ENCODE measurements at places on chromosomes 2 and 18.
A peak's percentile ranks its signal among the peaks of the same experiment; 100 is the strongest.

- no peak for DNase-seq
Measured at GRCh38 chr2:15936277-15937104, 3.9 kb upstream of the MYCN start.

- DNase-seq = no peak
Measured at GRCh38 chr2:81981585-81981984, 1677.0 kb upstream of the LRRTM1 start.

DNA sequence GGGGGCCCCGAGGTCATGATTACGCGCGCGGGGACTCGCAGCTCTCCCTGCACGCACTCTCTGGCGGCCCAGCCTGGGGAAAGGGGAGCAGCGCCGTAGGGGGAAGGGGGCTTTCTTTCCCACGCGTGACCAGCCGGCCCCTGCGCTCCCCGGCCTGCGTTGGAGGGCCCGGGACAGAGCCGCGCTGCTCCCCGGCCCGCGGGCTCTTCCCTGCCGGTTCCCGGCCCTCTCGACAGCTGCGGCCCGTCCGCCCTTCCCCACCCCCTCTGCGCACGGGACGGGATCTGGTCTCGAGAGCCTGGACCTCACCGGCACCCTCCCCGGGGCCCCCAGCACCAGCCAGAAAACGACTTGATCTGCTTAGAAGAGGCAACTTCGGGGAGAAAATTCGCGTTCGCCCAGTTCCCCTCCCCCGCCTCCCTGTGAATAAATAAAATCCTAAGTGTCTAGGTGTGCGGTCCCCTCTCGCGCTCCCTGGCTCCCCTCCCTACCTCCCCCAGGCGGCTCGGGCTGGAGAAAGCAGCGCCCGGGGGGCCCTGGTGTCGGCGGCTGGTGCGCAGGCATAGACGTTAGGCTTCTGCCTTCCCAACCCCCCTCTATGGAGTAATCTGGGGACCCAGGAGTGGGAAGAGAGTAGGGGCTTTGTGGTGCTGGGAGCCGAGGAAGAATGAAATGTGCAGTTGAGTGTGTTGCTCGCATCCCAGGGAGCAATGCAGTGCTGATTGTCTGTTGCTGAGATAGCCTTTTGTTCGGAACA is 803 bp upstream of the FIGN start:
- no peak for DNase-seq

- DNase-seq = no peak
Measured at GRCh38 chr2:179951680-179952079, 55.4 kb downstream of the CWC22 start.

- DNase-seq = peak; percentile 53
Measured at GRCh38 chr18:58223717-58224424, 179.8 kb downstream of the NEDD4L start.

- DNase-seq = no peak
Measured at GRCh38 chr18:22052405-22053105, 116.8 kb upstream of the GATA6 start.

GRCh38 chr2:23203383-23203782 is 181.6 kb upstream of the KLHL29 start:
- no peak for DNase-seq

- DNase-seq = no peak
Measured at GRCh38 chr2:64808092-64808491, 154.4 kb upstream of the SERTAD2 start.

DNA sequence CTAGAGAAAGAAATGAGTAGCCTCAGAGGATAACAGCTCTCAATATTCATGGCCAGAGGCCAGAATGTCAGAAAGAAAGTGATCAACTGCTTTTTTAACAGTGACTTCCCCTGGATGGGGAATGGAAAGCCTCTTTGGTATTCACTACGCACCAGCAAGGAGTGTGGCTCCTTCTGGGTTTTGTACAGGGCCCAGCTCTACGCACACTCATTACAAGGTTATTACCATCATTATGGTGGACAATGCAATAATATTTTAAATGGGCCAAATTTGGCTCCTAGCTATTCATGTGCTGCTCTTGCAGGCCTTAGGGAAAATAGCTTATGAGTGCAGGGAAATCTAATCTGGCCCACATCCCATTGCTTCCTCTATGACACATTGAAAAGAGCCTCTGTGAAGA is 1149.5 kb upstream of the FANCL start:
- DNase-seq = no peak

DNA sequence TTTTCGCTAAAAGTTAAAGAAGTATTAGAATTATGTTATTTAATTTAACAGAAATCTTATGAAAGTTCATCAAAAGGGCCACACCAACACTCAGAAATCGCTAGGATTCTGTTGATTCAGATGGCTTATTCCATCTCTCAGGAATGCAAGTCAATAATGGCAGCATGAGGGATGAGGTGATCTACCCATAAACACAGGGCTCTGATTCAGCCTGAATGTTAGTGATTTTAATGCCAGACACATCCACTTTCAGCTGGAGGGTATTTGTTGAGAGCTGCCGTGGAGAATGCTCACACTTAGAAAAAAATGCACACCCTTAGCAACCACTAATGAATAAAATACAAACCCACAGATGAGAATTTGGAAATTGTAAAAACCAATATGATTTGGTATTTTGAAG is 173.3 kb upstream of the ERBB4 start:
- DNase-seq = no peak

- no peak for DNase-seq
Measured at GRCh38 chr2:71423817-71424420, 29.4 kb upstream of the DYSF start.

DNA sequence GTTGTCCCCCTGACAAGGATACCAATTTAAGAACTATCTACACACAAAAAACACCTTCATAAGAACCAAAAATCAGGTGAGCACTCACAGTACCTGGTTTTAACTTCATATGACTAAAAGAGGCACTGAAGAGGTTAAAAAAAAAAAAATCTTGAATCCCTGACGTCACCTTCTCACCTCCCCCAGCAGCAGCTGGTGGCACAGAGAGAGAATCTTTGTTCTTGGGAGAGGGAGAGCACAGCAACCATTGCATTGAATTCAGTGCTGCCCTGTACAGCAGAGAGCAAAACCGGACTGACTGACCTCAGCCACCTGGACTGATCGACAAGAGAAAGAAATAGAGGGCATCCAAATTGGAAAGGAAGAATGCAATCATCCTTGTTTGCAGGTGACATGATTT is 566.0 kb downstream of the TMX3 start:
- DNase-seq = no peak

DNA sequence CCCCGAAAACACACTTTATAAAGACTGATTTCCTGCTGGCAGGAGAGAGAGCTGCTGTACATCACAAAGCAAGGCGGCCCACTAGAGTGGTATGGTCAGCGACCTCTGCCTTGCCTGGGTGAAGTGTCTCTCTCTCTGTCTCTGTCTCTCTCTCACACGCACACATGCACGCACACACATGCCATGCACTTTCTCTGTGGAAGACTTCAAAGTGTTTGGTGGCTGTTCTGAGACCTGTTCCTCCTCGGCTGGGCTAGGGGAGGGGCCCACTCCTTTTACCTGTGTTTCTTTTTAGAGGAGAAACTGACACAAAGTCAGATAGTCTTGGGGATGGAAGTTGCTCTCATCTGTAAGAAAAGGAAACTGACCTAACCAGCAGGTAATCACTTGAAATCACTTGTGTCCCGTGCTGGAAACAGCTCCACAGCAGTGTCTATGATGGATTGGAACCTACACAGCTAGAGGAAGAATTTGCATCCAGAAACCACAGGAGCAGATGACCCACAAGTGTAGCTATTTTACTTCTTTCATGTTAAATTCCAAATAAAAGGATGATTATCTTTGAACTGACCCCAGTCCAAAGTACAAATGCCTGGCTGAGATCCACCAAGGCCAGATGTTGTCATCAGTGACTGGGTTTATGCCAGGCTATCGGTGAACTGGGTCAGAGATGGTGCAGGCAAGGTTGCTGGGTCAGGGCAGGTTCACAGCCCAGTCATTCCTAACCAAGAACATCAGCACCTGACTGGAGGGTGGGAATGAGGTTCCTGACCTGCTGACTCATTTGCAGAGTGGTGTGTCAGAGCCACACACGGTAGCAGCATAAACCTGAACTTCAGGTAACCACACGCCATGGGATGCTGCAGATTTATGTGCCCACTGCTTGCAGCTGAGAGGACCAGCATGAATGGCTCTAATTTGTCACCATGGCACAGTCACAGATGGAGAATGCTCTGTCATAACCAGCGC is 63.0 kb downstream of the NPAS2 start:
- DNase-seq = no peak

DNA sequence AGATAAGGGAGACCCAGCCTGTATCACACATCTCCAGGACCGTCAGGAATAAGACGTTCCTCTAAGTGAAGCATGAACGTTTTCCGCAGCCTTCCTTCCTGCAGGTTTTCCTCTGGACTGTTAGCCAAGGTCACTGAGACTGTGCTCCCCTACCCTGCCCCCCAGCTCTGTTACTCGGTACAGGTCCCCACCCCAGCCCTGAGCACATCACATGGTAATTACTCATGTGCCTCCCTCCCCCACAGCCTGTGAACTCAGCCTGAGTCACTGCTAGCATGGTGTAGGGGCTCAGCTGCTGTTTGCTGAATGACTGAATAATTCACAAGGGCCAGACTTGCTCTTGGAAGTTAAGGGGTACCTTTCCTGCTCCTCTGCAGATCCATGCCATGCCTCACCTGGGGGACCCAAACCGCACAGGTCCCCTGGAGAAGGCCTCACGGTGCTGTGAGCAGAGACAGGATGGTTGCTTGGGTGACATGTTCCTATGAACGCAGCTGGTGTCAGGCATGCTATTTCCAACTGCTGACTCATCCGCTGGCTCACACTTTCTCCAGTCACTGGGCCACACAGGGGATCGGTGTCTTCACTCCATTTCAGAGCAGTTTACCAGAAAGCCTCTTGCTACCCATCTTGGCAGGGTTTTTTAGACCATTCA is 88.2 kb downstream of the PLB1 start:
- no peak for DNase-seq

DNA sequence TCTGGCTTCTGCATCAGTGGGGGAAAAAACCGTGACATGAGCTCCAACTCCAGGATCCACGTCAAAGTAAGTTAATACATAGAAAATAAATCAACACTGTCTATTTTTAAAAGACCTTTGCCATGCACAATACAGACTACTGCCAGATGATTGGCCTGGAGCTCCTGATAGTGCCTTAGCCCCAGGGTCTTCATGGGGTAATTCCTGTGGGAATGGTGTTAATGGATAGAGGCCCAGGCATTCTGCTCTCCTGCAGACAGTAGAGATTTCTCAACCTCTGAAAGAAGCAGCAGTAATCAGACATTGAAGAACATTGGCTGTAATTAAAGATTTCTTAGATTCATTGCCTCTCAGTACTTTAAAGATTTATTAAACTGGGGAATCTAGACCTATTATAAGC is 4.3 kb upstream of the PLCL1 start:
- no peak for DNase-seq

DNA sequence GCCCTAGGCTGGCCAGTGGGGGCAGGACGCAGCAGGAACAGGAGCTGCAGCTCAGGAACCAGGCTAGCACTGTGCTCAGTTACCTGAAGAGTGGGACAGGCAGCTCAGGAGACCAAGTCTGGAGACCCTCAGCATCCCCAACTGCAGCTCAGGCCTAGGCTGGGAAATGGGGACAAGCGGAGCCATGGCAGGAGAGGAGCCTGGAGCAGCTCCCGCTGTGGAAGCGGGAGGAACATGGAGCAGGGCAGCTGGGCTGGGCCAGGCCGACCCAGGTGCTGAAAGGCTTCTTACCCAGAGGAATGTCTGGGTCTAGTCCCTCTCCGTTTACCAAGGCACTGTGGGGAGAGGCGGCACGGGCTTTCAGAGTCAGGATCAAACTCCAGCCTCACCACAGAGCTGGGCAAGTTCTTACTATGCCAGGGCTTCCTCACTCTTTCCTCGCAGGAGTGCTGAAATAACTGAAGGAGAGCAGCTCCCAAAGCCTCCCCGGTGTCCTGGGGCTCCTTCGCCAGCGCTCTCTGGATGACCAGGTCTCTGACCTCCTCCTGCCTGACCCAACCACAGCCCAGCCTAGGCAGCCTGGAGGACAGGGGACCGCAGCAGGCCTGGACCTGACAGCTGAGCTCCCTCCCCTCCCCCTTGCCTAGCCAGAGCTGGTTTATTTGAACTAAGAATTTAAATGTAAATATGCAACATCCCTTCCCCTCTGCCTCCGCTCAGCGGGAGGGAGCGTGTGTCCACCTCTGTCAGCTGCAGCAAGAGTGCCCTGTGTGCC is 247.8 kb upstream of the SIX2 start:
- peak; percentile 48 for DNase-seq

GRCh38 chr18:13616041-13616440 is 110.3 kb downstream of the FAM210A start:
- DNase-seq = no peak

- DNase-seq = no peak
Measured at GRCh38 chr2:203891474-203891873, 23.9 kb downstream of the CTLA4 start.

GRCh38 chr18:12837747-12838146 is 46.3 kb downstream of the PTPN2 start:
- no peak for DNase-seq

- DNase-seq = no peak
Measured at GRCh38 chr2:156320486-156321098, 11.9 kb downstream of the NR4A2 start.

DNA sequence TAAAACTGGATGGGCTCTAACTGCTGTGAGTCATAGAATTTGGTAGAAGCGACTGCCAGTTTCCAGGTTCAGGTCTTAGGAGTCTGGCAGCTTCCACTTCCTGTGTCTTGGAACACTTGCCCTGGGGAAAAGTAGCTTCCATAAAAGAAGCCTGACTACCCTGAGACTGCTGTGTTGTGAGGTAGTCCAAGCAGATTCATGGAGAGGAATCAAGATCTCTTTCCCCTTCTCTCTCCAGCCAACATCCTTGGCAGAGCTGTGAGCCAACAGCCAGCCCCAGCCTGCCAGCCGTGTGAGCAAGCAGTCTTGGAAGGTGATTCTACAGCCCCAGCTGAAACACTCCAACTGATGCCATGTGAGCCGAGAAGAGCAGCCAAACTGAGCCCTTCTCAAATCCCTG is 33.7 kb downstream of the SLC20A1 start:
- DNase-seq = peak; percentile 76

DNA sequence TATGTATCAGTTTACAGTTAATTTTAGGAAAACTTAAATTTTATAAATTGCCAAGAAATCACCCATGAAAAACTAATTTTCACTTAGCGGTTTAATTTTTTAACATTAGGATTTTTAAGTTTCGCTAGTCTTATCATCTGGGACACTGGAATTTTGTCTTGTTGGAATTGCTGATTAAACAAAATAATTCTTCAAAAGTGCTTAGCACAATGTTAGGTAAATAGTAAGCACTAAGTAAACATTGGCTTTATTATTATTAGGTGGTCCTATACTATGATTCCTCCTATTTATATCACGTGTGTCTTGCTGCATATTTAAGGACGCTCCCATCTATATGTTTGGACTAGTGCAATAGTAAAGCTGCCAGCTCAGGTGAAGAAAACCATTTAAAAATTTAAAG is 54.6 kb upstream of the MAP4K3 start:
- DNase-seq = no peak

- no peak for DNase-seq
Measured at GRCh38 chr2:203071148-203071547, 56.5 kb downstream of the NBEAL1 start.

- no peak for DNase-seq
Measured at GRCh38 chr2:239960929-239961661, 64.0 kb downstream of the NDUFA10 start.

GRCh38 chr18:52596748-52597435 is 256.9 kb downstream of the DCC start:
- no peak for DNase-seq
